HS-5 (cell line): ENCODE measurements at places on chromosomes 16 and 17.

DNA sequence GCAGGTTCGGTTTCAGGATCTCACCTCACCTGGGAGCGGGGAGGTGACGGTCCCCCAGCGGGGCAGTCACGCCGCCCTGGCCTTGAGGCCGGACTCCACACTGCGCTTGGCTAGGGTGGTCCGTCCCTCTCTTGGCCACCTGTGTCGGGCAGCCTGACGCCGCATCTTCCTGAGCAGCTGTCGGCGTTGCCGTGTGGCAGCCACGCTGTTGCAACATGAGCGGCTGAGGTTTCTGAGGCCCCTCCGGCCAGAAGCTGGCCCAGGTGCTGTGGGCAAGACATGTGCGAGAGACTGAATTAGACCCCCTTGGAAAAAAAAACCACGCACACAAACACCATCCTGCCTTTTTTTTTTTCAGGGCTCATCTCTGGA lies 49.2 kb downstream of the IRF8 start:
- DNase-seq = no peak

DNA sequence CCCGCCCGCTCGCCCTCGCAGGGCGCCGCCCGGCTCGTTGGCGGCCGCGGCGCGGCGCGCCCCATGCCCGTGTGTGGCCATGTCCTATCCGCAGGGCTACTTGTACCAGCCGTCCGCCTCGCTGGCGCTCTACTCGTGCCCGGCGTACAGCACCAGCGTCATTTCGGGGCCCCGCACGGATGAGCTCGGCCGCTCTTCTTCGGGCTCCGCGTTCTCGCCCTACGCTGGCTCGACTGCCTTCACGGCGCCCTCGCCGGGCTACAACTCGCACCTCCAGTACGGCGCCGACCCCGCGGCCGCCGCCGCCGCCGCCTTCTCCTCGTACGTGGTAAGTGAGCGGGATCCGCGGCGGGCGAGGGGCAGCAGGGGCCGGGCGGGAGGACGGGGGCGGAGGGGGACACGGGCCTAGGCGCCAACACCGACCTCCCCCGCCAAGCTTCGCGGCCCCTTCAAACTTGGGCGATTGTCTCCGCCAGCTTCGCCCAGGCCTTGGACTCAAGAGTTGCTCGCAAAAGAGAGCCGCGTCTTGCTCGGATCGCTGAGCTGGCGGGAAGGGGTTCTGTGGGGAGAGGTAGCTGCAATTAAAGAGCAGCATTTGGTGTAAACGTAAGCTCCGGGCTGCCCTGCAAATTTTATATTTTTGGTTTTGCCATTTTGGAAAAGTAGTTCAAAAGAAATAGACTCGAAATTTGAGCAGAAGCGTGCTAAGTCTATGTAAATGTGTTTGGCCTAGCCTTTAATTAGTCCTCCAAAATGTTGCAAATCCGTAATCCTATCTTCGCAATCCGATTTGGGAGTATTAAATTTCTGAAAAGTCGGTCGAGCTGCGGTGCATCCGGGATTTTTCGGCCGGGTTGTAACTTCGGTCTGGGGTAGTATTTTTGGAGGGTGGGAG lies 702 bp downstream of the IRX5 start:
- no peak for DNase-seq

GRCh38 chr16:56828647-56829046 lies 36.4 kb upstream of the SLC12A3 start:
- no peak for DNase-seq

DNA sequence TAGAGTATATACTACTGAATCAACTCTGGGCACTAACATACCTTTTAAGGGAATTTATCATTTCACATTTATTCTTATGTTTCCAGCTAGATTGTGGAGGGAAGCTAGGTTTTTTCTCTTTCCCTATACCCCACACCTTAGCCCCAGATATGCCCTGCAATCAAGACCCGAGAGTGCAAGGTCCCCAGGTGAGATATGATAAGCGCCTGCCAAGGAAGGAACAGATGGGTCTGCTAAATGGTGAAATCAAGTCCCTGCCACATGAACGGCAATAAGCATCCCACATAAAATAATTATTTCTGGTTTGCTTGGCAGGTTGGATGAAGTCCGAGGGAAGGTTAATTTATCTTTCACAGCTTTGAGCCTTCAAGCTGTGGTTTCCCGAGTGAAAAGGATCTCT lies 195.5 kb downstream of the TOX3 start:
- no peak for DNase-seq

- DNase-seq = no peak
Observed at GRCh38 chr16:65510850-65511249, 389.0 kb upstream of the CDH11 start.
